Pulmonary artery endothelial cell (primary cell): ENCODE measurements at places on chromosomes 7 and 10.

DNA sequence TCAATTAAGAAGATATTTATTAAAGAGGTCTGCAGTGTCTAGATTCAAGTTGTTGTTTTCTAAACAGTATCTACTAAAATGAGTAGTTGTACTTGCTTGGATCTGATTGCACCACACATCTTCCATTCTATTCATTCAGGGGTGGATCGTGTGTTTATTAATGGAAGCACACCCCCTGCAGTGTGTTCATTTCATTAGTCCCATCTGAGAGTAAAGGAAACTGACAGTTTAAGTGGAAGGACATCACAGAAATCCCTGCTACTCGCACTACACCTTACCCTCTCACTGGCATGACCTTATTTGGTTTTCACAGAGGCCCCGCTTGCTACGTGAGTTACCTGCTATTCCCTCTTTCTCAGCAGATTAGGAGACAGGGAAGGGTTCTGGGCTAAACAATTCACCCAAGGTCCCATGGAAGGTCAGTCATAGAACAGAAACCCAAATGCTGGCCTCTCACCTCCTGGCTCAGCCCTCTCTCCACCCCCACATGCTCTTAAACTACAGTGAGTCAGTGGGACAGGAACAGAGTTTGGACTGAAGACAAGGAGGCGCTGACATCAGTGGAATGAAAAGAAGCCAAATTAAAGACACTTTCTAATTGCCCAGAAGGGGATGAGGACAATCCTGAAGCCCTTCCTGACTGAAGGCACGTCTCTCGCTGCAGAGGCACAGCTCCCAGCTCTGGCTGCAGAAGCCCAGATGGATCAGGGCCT lies 369.2 kb upstream of the NRP1 start:
- DNase-seq = no peak

DNA sequence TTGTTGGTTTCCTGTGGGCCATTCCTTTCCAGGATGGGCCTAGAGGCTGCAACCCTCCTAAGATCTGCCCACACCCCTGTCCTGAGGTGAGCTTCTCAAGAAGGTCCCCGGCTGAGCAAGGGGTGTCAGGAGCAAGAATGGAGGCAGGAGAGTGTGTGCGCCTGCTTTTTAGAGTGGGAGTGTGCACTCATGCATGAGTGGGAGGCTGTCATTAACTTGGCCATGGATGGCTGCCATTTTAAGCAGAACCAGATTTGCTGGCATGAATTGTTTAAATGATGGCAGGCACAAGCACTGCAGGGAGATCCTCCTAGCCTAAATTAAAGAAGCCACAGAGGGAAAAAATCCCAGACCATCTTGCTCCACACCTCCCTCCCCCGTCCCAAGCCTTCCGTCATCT lies 2.9 kb upstream of the SGPL1 start:
- no peak for DNase-seq

DNA sequence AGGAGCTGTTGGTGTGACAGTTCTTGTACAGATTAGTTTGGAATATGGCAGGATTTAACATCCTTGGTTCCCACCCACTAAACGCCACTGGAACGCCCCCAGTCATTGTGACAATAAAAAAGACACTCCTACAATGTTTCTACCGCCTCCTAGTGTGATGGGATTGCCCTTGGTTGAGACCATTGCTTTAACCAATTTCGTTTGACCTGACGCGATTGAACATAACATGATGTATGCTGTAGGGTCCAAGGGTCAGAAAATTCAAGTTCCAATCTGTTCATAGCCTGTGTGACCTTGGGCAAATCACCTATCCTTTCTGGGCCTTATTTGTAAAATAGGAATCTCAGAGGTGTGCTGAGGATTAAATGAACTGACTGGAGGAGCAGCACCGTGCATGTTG lies 12.5 kb downstream of the MXI1 start:
- no peak for DNase-seq

DNA sequence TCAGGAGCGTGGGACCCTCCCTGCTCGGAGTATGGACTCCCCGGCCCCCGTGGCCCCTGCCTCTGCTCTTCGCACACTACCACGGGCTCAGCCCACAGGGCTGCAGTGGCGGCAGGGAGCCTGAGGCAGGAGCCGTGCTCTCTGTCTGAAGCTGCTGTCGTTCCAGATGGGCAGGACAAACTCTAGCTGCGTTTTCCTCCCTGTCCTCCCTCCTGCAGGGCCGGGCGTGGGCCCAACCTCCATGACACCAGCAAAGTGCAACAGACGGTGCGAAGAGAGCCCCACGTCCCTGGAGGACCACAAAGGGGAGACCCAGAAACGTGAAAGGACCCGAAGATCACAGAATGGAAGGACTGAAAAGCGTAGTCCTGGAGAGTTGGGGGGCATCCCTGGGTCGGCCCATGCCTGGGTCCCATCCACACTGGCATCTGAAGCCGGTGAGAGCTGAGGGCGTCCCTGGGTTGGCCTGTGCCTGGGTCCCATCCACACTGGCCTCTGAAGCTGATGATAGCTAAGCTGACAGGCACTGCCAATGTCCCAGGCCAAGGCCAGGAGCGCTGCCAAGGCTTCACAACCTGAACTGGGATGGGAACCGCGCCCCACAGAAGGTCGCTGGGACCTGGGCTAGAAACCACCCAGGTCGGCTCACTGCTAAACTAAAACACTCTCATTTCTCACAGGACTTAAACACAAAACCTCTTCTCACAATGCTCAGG lies 267.0 kb downstream of the MAD1L1 start:
- no peak for DNase-seq

DNA sequence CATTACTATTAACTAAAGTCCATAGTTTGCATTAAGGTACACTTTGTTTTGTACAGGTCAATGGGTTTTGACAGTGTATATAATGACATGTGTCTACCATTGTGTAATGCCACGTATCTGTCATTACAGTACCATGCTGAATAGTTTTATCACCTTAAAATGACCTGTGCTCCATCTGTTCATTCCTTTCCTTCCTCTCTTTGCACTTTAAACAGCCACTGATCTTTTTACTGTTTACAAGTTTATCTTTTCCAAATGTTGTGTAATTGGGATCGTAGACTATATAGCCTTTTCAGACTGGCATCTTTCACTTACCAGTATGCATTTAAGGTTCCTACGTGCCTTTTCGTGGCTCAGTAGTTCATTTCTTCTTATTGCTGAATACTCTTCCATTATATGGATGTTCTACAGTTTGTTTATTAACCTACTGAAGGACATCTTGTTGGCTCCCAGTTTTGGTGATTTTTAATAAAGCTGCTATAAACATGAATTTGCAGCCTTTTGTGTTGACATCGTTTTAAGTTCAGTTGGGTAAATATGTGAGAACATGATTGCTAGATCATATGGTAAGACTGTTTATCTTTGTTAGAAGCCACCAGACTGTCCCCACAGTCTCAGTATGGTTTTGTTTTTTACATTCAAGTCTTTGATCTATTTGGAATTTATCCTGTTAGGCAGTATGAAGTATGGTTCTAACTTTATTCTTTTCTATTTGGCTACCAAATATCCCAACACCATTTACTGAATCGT lies 24.7 kb downstream of the STAM start:
- no peak for DNase-seq

GRCh38 chr10:24438800-24439199 lies 229.9 kb downstream of the KIAA1217 start:
- DNase-seq = no peak

DNA sequence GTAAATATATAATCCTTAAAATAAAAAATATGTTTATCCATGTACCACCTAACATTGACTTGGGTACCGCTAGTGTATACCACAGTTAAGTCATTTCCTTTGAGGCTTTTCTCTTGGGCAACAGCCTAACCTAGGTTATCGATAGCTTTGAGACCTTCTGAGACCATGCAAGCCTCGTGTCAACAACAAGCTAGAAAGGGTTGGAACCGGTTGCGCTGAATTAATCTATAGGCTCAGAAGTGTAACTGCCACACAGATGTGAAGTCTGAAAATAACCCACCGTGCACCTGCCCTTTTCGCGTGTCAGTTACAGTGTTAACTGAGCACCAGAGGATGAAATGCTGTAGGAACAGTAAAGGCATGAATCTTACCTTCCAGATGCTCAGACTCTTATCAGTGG lies 59.8 kb downstream of the ARID5B start:
- DNase-seq = no peak

- no peak for DNase-seq
Observed at GRCh38 chr7:82410461-82410860, 33.1 kb downstream of the CACNA2D1 start.

GRCh38 chr7:36658335-36659171 lies 65.7 kb downstream of the AOAH start:
- DNase-seq = no peak
